ENCODE measurements at places on chromosomes 2 and 18.

- no peak for DNase-seq
These were observed 6.8 kb upstream of the GREB1 start for GRCh38 chr2:11527001-11527400.

DNA sequence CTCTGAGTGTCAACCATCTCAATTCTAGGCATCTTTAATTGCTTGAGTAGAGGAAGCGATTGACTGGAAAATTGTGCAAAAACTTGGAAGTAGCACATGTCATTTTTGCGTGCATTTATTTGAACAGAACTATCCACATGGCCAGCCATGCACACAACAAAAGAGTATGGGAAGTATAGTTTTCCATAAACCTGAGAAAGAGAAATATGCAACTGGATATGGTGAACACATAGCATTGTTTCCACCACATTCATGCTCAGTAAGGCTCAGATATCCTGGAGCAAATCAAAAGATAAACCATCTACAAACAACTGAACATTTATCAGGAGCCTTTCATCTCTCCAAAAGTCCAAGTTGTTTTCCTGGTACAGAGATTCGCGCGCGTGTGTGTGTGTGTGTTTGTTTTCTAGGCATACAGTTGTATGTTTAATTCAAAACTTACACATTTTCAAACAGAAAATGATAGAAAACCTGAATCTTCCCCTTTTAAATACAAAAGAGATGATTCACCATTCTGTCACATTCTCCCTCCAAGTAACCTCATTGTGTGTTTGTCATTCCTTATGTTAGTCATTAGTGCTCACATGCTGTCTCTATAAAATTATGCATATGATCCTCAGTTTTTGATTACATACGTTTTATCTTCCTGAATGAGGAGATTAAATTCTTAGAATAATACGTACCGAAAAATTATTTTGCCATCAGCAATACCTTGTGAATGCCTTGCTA is 780.4 kb upstream of the NRXN1 start:
- peak; percentile 8 for DNase-seq

GRCh38 chr2:41621563-41621962 is 426.3 kb upstream of the PKDCC start:
- DNase-seq, result no peak

- DNase-seq, result no peak
These were observed 285.1 kb downstream of the TMX3 start for GRCh38 chr18:68429841-68430240.

- no peak for DNase-seq
These were observed 239.0 kb upstream of the APCDD1 start for GRCh38 chr18:10215446-10215845.

- DNase-seq, result no peak
These were observed 32.1 kb downstream of the DSEL start for GRCh38 chr18:67484458-67484857.

DNA sequence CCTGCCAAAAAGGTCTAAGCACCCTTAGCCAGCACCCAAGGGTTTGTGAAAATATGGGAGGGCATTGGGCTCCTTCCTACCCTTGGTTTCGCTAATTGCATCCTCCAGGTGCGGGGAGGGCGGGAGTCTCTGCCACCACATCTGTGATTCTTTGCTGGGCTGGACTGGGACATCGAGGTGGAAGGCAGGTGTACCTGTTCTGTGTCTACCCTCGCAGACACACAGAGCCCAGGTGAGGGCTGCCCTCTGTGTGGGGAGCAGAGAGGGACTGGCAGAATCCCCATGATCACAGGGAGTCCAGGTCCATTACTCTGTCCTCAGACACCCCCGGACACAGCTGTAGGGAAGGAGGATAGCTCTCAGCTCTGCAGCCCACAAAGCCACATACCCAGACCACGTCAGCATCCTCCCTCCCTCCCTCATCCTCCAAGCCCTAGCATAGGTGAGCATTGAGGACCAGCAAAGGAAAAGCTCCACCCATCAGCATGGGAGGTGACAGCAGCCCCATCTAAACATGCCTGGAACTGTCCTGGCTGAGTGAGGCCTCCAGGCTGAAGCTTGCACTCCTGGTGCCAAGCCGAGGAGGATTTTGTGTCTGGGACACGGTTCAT is 49.8 kb downstream of the PLB1 start:
- DNase-seq, result no peak

DNA sequence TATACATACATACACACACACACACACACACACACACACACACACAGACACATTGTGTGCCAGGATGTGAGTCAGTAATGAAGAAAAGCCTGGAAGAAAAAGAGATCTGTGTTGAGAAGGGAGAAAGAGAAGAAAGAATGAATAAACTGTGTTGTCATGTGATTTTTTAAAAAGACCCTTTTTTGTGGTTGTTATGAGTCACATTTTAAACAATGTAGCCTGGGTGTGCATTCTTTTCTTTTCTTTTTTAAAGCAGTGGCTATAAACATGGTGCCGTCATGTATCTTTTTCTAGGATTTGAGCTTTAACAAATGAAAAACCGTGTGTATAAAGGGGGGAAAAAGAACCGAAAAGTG is 87.2 kb downstream of the NRP2 start:
- no peak for DNase-seq

DNA sequence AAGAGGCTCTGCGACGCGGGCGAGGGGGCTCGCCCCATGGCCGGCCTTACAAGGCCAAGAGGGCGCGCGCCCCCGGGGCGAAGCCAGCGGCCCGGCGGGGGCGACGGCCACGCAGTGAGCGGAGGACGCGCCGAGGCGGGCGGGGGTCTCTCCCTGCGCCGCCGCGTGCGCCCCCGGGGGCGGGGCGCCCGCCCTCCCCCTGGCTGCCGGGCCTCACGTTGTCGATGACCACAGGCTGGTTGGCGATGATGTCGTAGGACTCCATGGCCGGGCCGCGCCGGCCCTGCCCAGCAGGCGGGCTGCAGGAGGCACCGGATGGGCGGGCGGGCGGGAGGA is 250 bp downstream of the ACTR1B start:
- no peak for DNase-seq

GRCh38 chr2:128413718-128414341 is 95.2 kb upstream of the HS6ST1 start:
- no peak for DNase-seq

- DNase-seq, result no peak
These were observed 675.5 kb downstream of the RNF144A start for GRCh38 chr2:7592618-7593140.

DNA sequence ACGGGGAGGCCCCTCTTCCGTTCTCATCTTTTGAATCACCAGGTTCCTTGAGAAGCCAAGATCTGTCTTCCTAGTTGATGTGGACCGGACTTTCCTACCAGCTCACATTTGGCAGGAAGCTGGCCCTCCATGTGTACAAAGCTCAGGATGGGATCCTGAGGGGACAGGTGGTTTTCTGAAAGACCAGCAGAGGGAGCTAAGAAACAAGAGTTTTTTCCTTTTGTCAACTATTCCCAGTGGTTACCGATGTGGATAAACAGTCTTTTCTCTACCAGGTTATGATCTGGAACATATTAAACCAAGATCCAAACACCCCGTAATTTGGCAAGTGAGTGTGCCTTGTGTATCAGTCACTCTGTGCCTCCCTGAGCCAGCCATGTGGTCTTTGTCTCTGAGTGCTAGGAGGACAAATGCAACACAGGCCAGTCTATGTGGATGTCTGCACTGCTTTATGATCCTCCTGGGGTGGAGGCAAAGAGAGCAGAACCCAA is 25.1 kb upstream of the ARHGAP25 start:
- peak; percentile 77 for DNase-seq

- DNase-seq, result no peak
These were observed 228.9 kb upstream of the FOSL2 start for GRCh38 chr2:28163627-28164279.

- no peak for DNase-seq
These were observed 205.3 kb downstream of the ZFP36L2 start for GRCh38 chr2:43020990-43021669.
